Natural killer cell (primary cell): ENCODE measurements at places on chromosomes 12 and 14. TPM values are rescaled to one million over a fixed set of nuclear protein-coding genes. Genes with fewer than 3 reads are reported as not detected.

- no peak for DNase-seq
These were observed at the start of gene SLC6A13 for GRCh38 chr12:262817-263216. TSS of gene SLC6A13 (minus strand) at chr12:262836. CDS start at chr12:260052, 2,784 bp downstream.

Gene SERPINA5
- total RNA-seq: not detected

- DNase-seq: no peak
These were observed 334.4 kb downstream of the EMP1 start for GRCh38 chr12:13530966-13531365.

DNA sequence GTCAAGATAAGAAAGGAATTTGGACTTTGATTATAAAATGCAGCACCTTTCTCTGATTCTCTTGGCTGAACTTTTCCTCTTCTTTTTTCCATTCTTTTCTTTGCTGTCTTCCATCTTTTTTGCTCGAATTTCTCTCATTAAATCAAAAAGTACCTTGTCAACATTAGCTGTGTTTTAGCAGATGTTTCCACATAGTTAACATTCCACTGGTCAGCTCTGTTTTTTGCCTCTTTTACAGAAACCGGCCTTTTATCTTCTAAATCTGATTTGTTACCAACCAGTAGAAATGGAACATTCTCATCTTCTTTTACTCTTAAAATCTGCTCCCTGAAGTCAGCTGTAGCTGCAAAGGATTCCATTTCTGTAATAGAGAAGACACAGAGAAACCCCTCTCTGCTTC lies 71.1 kb upstream of the SYT1 start:
- DNase-seq: no peak

DNA sequence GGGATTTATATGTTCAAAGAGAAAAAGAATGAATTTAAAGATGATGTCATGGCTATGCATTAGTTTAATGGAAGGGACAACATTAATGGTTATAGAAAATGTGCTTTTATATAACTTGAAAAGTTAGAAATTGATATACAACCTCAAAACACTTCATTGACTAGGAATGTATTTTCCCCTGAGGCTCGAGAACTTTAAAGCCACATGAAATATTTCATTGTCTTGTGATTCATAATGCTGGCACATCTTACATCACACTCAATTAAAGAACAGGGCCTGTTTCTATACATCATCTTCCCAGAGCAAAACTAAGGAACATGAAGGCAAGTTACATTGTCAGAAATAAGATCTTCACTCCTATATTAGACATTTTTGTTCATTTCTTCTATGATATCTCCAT lies 35.2 kb upstream of the PAWR start:
- DNase-seq: no peak

- no peak for DNase-seq
These were observed 223.7 kb downstream of the KCNC2 start for GRCh38 chr12:74985986-74986319.

GRCh38 chr12:14884458-14884878 lies 1.2 kb downstream of the MGP start:
- DNase-seq: peak; percentile 95

Gene EFCAB11
- 5.2 TPM for total RNA-seq

Gene PZP
- total RNA-seq: not detected

Gene FGD4
- 3.5 TPM for total RNA-seq

Gene CIROP
- total RNA-seq: not detected

Gene AGAP2
- 54.8 TPM for total RNA-seq

DNA sequence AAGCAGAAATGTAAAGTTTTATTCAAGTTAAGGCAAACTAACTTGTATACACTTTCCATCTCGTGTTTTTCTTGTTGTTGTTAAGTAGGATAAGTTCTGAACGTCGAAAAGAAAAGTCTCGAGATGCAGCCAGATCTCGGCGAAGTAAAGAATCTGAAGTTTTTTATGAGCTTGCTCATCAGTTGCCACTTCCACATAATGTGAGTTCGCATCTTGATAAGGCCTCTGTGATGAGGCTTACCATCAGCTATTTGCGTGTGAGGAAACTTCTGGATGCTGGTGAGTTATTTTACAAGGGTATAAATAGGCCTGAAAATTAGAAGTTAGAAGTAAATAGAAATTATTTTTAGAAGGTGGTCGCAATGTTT lies 25.0 kb downstream of the HIF1A start:
- no peak for DNase-seq

DNA sequence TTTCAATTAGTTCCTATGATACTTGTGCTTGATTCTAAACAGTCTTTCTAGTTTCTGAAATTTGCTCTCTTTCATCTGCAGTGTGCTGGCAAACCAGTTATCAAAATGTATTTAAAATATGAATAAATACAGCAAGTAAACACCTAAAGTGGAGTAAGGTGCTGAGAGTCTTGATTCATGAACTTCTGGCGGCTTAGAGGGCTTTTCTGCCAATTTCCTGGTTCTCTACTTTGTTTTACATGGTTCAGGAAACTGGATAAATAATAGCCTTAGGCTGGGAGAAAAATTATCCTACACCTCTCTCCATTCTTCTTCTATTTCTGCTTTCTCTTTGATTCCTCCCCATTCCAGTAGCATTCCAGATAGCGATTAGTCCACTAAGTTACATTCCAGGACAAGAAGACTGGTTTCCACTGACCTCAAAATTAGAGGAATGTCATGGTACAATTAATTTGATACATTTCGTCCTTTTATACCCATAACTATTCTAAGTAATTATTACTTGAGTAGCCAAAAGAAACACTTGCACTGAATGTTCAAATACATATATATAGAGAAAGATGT lies 14.9 kb downstream of the ATP2B1 start:
- no peak for DNase-seq

- no peak for DNase-seq
These were observed 41.7 kb downstream of the BLTP3B start for GRCh38 chr12:100101000-100101399.

Gene HOXC11
- total RNA-seq: not detected

- DNase-seq: no peak
These were observed 29.2 kb downstream of the KCNA1 start for GRCh38 chr12:4938900-4939299.

Gene PMEL
- total RNA-seq: not detected

GRCh38 chr14:25537846-25538455 lies 488.0 kb upstream of the STXBP6 start:
- DNase-seq: no peak

- DNase-seq: no peak
These were observed 75.3 kb upstream of the FAR2 start for GRCh38 chr12:29073631-29074239.

GRCh38 chr14:106210650-106211049 lies 684.3 kb downstream of the TMEM121 start:
- DNase-seq: no peak

- DNase-seq: no peak
These were observed 52.4 kb downstream of the MON2 start for GRCh38 chr12:62519043-62519442.

Gene ACRBP
- total RNA-seq: 2.1 TPM

- no peak for DNase-seq
These were observed 18.1 kb upstream of the KIF21A start for GRCh38 chr12:39461059-39461458.

Gene CLEC4D
- 1.7 TPM for total RNA-seq

Gene KRT81
- total RNA-seq: 1.3 TPM

GRCh38 chr12:102043928-102044327 lies 17.9 kb downstream of the WASHC3 start:
- no peak for DNase-seq

Gene ACIN1
- 321 TPM for total RNA-seq

Gene KRT83
- not detected for total RNA-seq

DNA sequence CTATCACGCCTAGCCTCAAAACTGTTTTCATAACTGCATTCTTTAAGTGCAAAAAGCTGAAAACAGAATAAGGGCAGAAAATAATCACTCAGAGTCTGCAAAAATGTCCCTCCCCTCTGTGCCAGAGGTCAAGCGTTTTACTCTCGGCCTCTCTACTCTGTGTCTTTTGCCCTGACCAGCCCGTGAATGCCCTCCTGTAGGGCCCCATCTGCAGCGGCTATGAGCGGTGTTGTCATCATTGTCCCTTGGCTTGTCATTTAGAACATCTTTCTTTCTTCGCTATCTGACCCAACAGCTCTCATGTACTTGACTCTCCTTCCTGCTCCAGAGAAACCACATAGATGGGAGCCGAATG lies 21.7 kb downstream of the ELK3 start:
- DNase-seq: no peak

- DNase-seq: no peak
These were observed 3.5 kb downstream of the SLC35E3 start for GRCh38 chr12:68749443-68749842.

Gene MYO1H
- total RNA-seq: not detected

Gene NAA25
- total RNA-seq: 34.4 TPM

DNA sequence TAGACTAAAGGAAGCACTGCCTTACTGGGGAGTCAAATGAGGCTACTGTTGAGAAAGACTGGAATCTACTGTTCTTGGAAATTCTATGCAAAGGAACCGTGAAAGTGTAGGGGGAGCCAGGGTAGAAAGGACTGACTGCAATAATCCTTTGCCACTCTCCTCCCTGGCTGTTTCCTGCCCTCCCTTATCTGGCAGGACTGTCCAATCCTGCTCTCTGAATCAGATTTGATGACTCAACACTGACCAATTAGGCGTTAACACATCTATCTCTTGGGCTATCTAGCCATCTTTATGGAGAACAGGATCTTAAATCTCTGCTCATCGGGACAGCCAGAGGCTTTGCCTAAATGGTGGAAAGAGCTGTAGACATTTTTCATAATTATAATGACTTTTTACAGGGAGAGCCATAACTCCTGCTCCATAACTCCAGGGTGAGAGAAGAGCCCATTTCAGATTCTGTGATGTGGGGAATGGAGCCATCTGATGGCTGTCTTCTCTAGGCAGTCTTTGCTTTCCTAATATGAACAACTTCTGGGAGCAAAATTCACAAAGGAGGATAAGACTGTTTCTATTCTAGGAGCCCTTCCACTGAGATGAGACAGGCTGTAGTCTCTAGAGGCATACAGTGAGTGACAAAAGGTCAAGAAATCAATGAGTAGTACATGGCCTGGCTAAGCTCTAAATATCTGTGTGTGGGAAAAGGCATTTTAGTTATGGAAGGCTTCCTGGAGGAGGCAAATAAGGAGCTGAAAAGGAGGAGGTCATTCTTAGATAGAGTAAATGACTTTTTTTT lies 68.9 kb upstream of the CISTR start:
- no peak for DNase-seq

DNA sequence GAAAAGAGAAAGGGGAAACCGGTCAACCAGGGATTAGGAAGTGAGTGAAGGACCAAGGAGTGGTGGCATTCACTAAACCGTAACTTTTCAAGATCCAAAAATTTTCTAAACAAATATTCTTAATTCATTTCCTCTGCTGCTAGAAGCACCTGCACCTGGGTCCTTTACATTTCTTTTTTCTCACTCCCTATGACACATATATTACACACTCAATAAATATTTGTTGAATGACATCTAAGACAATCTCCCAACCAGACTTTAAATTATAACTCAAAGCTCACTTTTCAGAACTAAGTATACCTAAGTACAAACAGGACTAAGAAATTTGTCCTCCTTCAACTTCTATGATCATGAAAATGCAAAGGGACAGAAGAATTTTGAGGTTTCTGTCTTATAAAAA lies 11.1 kb downstream of the TTC5 start:
- DNase-seq: no peak

GRCh38 chr14:68794130-68794850 lies 1.4 kb upstream of the ZFP36L1 start:
- DNase-seq: peak; percentile 92

DNA sequence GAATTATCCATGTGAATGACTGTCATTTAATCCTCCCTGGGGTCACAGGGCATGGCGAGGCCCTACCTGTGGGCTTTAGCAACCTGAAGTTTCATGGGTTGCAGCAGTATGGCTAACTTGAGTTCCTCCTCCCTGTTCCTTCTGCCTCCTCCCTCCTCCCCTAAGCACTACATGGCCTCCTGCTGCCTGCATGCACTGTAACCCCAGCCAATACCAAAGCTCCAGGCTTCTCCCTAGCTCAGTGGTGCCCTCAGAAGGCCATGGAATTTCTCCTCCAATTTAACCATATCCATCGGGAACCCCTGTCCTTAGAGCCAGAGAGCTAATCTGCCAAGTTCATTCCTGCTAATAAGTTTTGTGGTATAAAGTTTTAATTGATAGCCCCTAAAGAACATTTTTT lies 95.1 kb downstream of the NT5DC3 start:
- no peak for DNase-seq
